Activated CD4-positive, alpha-beta T cell treated with anti-CD3 and anti-CD28 coated beads for 24 hours (primary cell): ENCODE measurements at places on chromosomes 1 and 21.

GRCh38 chr1:178143730-178144690, 50.1 kb downstream of the RASAL2 start:
- no peak for DNase-seq

GRCh38 chr1:66283622-66284041, 250.3 kb upstream of the SGIP1 start:
- DNase-seq: no peak

DNA sequence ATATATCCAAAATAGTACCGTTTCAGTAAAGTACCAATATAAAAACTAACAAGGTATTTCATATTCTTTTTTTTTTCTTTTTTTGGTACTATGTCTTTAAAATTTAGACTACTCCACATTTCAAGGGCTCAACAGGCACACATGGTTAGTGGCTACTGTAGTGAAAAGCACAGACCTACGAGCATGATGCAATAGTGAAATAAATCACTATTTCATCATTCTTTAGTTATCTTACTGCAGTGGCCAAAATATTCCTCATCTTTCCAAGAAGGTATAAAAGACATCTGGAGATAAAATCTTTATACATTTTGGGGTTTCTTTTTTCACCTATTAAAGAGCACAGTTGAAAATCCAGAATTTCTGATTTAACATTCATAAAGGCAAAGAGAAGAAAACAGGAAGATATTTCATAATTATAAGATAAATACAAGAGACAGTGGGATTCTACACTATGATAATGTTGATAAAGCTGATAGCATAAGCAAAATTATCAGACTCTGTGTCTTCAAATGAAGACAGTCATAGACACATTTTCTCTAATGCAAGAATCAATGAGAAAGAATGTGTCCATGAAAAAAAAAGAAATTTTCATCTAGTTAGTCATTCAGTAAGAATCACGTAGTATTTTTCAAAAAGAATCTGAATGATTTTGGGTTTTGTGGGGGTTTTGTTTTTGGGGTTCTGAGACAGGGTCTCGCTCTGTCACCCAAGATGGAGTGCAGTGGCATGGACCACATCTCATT, 41.9 kb downstream of the CEP170 start:
- DNase-seq: no peak

DNA sequence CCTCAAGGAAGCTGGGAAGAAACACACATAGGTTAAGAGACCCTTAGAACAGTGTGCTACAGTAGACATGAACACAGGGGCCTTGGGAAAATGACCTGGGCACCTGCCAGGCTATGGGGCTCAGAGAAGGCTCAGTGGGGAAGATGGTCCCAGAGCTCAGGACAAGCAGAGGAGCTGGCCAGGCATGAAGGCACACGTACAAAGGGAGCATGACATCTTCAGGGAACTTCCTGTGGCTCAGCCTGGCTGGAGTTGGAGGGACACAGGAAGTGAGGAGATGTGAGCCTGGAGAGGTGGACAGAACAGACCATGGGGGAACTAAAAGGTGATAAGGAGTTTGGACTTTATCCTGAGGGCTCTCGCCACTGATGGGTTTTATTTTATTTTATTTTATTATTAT, 3.8 kb upstream of the SLC50A1 start:
- no peak for DNase-seq

GRCh38 chr1:230632273-230632873, 9.9 kb upstream of the COG2 start:
- no peak for DNase-seq

GRCh38 chr1:218380125-218380977, 35.2 kb downstream of the TGFB2 start:
- DNase-seq: no peak
